ENCODE measurements at places on chromosomes 1 and 21.

DNA sequence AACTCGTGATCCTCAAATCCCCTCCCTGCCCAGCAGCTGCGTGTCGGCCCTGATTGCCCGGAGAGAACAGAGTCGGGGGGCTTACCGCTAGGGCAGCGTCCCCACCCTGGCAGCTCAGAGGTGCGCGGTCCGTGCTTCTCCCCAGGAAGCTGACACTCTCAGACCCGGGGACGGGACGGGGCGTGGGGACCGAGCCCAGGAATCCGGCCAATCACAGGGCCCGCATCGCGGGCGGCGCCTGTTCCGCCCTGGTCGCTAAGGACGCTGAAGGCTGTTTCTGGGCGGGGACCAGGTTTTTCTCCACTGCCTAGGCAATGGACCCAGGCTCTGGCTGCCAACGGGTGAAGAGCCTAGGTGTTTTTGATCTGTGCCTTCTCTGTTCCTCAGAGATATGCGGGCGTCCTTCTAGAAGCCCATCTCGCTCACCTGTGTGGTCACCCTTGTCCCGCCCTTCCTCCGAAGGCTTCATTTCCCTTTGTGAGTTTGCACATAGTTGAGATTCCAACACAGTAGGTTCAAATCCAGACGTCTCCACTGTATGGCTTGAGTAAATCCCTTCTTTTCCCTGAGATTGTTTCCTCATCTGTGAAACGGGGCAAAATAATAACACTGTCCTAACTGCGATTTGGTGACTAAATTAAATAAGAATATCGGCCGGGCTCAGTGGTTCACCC, at the start of gene C1orf87:
TSS of gene C1orf87 (minus strand) at position 166 of the 674 bp plus-strand sequence. CDS start 1,127 bp downstream, outside the sequence.
- peak; percentile 34 for DNase-seq

GRCh38 chr1:156126630-156127534, 12.4 kb downstream of the LMNA start:
- peak; percentile 64 for DNase-seq

DNA sequence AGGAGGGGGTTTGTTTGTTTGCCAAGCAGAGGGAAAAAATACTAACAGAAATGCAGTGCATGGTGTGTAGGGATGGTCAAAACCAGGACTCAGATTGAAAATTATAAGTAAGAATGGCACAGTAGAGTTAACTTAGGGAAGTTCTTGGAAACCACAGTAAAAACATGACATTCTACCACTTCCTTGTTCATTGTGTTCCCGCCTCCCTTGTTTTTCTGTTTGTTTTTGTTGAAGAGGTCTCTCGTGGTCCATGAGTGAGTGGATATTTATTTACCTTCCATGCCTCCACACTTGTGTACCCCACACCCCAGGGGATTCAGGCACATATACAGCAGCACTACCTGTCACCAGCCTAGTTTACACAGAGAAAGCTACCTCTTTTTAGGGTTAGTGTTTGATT, 69.6 kb downstream of the OLFML2B start:
- DNase-seq, result no peak

DNA sequence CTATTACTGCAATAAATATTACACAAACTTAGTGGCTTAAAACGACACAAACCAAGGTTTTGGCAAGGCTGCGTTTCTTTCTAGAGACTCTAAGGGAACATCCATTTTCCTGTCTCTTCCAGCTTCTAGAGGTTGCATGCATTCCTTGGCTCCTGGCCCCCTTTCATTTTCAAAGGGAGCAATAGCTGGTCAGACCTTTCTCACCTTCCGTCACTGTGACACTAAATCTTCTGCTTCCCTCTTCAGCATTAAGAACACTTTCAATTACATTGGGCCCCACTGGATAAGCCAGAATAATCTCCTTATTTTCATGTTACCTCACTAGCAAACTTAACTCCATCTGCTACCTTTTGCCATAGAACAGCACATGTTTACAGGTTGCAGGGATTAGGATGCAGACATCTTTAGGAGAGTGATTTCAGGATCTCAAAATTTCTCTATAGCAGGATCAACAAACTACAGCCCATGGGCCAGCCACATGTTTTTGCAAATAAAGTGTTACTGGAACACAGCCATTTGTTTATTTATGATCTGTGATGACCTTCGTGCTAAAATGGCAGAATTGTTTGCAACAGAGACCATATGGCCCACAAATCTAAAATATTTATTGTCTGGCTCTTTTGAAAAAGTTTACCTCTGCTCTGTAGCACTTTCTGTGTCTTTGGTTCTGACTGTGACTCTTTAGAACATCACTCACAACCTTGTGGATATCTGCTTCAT, 221.5 kb upstream of the SGIP1 start:
- DNase-seq, result no peak

- DNase-seq, result no peak
Observed at GRCh38 chr1:79155991-79156390, 149.5 kb upstream of the ADGRL4 start.

DNA sequence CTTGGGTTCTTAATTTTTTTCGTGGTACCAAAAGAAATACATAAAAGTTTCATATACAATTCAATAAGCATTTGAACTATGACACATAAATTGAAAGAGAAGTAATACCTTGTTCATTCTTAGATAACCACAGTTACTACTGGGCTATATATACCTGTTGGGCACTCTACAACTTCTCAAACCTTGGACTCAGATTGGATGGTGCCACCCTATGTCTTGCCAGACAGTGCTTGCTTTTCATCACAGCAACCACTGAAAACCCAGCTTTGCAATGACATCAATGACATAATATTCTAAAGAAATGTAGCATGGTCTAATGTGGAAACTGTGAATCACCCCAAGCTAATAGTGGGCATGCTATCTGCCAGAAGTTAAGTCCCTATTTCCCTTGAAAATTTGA, 62.8 kb upstream of the DPH5 start:
- no peak for DNase-seq

DNA sequence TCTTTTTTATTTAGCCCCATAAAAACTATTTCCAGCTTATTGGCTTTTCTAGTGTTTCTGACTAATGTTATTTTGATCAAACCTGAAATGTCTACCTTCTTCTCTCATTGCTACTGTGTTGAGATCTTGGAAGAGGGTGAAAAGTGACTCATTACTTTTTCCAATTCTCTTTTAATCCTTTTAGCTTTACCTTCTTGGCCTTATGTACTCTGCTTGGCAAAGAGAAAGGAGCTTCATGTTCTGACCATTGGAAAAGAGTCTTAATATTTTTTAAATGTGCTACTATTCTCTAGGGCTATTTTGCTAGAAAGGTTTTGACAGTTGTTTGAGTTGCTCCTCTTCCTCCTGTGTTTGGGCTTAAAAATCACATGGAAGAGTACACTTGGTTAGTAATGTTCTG, 97.8 kb upstream of the CHODL start:
- DNase-seq, result no peak

- peak; percentile 41 for DNase-seq
Observed at GRCh38 chr1:2248127-2248826, 20.2 kb downstream of the SKI start.

- peak; percentile 87 for DNase-seq
Observed at GRCh38 chr1:172398970-172399755, 21.3 kb upstream of the C1orf105 start.

GRCh38 chr1:35220976-35221375, 28.0 kb upstream of the SFPQ start:
- DNase-seq, result no peak

GRCh38 chr1:99786751-99787501, 20.5 kb upstream of the FRRS1 start:
- no peak for DNase-seq

DNA sequence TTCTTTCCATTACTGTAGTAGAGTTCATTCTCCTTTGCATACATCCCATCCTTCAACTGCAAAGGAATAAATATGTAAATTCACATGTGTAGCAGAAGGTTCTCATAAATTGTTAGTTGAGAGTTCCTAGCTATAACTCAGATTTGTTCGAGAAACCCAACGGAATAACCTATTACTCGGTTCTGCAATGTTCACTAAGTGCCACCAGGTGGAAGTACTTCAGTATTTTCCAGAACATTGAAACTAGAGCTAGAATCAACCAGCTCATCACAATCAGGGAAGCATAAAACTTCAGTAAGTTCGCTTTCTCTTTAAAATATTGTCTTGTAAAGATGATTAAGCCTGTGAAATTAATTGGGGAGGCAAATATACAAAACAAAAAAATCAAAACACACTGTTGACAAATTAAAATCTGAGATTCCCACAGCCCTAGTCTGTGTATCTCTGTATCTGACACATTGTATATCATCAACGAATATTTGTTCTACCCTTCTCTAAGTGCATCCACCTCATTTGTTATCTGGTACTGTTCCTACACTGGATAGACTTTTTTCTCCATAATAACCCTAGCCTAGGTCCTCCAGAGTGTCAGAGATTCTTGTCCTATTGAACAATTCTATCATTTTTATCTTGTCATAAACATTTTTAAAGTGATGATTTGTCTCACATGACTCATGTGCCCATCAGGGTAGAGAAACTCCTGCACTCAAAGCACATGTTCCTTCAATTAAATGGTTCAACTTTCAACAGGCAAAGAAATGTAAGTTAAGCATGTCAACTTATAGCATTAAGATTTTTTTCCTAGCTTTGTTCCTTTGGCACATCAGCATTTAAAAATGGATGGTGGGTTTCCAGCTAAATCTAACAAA, 31.9 kb downstream of the MROH9 start:
- peak; percentile 23 for DNase-seq

DNA sequence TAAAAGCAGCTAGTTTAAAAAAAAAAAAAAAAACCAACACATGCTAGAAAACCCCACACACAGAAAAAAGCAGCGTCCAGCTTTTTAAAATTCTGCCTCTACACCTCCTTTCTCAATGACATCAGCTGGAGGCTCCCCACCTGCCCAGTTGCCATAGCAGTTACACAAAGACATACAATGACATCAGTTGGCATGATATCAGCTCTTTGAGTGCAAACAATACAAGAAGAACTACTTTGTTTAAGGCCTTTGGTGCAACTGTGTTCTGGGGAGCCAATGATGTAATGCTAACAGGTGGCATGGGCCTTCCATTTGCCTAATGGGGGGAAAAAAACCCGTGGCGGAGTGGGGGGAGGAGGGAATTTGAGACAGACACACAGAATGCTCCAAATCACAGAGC, 32.9 kb downstream of the DUSP10 start:
- DNase-seq, result peak; percentile 82

GRCh38 chr21:42056996-42057689, 14.0 kb upstream of the UMODL1 start:
- DNase-seq, result peak; percentile 79

DNA sequence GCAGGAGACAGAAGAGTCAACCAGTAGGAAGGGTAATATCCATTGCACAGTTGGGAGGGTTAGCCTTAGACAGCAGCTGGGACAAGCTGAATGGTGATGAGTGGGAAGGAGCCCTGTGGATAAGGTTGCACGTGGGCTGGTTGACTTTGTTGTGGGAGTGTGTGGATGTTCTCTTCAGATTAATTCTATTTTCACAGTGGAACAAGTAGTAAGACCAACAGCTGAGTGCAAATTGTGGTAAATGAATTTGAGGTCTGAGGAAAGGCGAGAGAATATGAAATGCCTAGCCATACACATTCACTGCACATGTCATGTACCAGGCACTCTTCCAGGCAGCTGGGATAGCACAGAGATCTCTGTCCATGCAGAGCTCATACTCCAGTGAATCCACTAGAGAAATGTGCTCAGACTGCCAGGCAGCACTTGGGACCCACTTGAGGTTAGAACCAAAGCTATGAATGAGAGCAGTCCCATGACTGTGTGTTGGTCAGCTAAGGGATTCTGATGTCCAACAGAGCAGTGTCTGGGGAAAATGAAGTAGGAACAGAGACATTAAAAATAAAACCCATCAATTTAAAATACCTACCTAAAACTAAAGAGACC, 25.2 kb upstream of the VTCN1 start:
- DNase-seq, result no peak

DNA sequence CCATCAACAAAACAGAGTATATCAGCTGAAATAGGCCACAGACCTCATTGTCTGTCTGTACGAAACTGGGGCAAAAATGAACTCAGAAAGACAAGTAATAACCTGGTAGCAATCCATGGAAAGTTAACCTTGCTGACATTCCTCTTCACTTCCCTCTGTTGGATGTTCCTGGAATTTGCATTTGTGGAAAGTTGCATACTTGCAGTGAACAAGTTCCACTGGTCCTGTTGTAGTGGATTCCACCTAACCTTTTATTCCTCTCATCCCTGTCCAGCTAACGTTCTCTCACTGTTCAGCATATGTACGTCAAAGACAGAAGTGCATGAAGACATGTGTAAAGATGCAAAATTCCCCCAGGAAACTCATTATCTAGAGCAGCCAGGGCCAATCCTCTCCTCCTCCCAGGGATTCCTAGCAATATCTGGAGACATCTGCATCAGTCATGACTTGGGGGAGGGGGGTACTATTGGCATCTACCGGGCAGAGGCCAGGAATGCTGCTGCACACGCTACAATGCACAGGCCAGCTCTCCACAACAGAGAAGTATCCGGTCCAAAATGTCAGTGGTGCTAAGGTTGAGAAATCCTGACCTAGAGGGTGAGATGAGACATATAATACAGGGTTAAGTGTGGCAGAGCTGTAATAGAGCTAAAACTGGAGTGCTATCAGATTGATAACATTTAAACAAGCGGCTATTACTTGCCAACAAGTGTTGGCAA, 8.2 kb downstream of the LPAR3 start:
- no peak for DNase-seq

GRCh38 chr1:17218939-17219338, 14.0 kb downstream of the PADI1 start:
- no peak for DNase-seq

GRCh38 chr21:29453511-29453910, 154.8 kb downstream of the BACH1 start:
- DNase-seq, result no peak

DNA sequence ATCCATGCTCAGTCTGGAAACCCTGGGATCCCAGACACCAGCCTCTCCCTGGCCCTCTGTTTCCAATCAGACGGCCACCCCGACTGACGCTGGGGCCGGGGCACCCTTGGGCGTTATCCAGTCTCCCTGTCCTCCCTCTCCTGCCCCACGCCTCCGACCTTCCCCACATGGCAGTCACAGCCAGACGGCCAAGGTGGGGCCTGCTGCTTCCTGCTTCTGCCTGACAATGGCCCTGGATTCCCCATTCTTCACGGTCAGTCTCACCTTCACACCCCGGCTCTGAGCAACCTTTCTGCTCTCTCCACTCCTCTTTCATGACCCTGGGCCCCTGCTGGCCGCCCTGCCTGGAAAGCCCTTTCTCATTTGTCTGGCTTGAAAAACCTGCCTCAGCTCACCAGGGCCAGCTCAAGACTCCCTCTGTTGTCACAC, 6.6 kb downstream of the GNG4 start:
- no peak for DNase-seq

DNA sequence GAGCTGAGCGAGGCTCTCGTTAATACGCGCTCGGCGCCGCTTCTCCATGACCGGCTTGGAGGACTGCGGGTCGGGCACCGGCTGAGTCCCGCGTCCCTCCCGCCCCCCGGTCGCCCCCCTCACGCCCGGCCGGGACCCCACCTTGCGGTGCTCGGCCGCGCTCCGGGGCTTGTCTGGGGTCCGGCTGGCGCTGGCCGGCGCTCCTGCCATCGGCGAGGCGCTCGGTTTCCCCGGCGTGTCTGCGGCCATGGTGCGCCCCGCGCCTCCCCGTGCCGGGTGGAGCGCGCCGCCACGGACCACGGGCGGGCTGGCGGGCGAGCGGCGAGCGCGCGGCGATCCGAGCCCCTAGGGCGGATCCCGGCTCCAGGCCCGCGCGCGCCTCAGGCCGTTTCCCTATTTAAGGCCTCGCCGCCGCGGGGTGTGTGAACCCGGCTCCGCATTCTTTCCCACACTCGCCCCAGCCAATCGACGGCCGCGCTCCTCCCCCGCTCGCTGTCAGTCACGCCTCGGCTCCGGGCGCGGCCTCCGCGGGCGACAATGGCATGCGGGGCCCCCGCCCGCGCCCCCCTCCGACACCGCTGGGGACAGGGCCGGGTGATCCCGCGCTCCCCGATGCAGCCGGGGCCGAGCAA, at the start of gene HES4:
TSS of gene HES4 (minus strand) at position 373 of the 632 bp plus-strand sequence. CDS start at position 249, 124 bp downstream.
- DNase-seq, result peak; percentile 94
